ENCODE measurements at places on chromosomes 4 and X.

- DNase-seq: no peak
Observed at GRCh38 chr4:65661471-65661870, 8.8 kb downstream of the EPHA5 start.

DNA sequence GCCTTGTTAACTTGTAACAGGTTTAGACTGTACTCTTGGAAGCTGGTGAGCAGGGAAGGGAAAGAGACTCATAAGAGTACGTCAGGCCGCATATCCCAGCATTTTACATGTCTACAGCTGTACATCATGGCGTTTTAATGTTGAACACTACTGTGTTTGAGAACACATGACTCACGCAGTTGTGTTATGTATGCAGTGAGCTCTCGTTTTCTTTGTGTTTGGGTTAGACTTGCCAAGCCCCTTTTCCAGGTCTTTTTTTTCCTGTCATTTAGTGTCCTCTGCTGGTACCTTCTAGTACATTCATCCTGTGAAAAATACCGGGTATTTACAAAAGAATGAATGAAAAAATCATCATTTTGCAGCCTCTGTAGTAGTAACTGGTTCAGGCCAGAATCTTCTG is 35.3 kb downstream of the SMS start:
- no peak for DNase-seq

GRCh38 chr4:67721315-67721769 is 20.4 kb upstream of the UBA6 start:
- no peak for DNase-seq

DNA sequence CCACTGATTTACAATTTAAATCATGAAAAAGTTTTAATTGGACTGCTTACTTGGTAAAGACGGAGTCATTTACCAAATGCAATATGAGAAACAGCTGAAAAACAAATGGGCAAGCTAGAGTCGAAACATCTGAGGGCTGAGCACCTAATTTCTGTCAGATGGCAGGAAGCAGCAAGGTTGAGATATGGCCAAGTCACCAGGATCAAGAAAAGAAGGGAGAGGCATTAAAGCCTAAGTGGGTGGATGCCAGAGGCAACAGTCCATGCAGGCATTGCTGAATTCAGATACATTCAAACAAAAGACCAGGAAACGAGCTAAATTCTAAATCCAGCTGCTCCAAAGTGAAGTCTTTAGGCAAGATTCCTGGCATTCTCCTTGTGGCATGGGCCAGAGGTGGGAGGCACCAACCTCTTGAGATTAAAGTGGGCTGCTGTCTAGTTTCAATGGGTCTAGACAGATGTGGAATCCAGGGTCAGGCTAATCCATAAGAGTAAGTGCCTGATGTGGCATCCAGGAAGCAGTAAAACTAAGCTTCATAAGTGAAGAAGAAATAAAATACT is 8.0 kb upstream of the ARSJ start:
- DNase-seq: no peak

DNA sequence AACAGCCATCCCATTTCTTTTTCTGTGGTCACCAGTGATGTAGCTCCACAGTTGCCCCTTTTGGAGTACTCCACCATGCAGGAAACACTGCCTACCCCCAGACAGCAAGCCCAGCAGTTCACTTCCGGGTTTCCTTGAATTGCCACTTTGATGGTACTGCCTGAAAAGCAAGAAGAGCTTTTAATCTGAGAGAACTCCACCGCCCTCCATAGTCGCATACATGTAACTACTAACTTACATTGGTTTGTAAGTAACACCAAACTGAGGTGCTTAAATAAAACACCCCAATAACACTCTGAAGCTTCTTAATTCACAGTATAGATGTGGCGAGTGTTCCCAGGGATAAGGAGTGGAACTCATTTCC is 53.6 kb upstream of the HPSE start:
- no peak for DNase-seq

- DNase-seq: no peak
Observed at GRCh38 chr4:135249024-135249423, 1047.4 kb upstream of the PABPC4L start.

- DNase-seq: no peak
Observed at GRCh38 chr4:40118861-40119260, 62.2 kb downstream of the N4BP2 start.

- no peak for DNase-seq
Observed at GRCh38 chr4:93775551-93775950, 53.0 kb upstream of the ATOH1 start.

DNA sequence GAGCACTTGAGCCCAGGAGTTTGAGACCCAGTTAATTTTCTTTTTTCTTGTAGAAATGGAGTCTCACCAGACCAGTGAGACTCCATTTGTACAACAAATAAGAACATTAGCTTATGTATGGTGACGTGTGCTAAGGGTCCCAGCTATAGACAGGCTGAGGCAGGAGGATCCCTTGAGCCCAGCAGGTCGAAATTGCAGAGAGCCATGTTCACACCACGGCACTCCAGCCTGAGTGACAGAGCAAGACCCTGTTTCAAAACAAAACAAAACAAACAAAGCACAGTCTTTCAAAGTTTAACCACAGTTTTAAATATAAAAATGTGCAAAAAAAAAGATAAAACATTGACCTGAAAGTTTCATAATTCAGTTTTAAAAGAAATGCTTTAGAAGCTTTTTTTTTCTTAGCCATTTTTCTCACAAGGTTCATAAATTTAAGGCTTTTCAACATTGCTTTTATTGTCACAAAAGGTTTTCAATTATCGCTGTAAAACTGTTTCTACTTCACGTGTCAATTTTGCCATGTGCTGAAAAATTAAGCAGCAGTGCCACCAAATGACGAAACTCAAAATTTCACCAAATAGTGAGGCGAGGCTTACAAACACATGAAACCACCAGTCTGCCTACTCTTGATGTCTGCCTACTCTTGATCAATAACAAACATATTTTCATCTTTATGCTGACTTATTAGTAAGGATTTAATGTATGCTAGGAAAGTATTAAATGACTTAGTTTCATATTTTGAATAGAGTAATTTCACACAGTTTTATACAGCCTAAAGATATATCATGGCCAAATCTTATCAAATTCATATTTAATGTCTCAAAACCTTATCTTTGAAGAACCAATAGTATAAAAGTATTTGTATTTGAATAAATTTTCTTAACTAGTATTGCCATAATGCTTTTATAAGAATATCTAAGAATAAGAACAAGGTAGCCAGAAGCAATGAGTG is 126.3 kb downstream of the NEK1 start:
- peak; percentile 58 for DNase-seq

DNA sequence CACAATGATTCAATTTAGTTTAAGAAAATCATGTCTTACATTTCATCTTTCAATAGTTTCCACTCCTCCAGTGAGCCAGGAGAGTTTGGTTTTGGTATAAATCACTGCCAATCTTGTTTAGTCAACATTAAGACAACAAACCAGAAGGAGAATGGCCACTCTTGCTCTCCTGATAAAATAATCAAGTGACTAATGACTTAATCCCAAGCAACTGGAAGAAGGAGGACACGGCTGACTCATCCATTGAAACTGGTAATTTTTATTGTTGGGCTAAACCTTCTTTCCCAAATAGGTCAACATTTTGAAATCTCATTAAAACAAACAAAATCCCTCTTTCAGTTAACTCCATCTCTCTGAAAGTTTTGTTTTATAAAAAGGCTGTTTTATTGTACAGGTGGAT is 230.2 kb downstream of the CLCN4 start:
- DNase-seq: no peak

DNA sequence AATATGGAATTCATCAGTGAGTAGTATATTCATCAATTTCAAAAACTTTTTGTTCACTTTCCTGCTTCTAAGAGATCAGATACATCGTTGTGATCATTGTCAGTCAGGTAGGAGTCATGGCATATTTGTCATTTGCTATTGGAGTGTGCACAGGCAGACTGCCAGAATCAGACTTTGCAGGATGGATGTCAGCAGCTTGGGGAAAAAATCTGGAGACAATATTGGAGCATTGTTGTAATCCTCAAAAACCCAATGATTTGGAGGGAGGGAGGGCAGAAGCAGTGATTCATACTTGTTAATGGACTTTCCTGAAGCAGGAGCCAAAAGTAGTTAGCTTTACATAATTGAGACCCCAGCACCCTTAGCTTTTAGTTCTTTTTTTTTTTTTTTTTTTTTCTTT is 59.6 kb upstream of the DRP2 start:
- DNase-seq: no peak

DNA sequence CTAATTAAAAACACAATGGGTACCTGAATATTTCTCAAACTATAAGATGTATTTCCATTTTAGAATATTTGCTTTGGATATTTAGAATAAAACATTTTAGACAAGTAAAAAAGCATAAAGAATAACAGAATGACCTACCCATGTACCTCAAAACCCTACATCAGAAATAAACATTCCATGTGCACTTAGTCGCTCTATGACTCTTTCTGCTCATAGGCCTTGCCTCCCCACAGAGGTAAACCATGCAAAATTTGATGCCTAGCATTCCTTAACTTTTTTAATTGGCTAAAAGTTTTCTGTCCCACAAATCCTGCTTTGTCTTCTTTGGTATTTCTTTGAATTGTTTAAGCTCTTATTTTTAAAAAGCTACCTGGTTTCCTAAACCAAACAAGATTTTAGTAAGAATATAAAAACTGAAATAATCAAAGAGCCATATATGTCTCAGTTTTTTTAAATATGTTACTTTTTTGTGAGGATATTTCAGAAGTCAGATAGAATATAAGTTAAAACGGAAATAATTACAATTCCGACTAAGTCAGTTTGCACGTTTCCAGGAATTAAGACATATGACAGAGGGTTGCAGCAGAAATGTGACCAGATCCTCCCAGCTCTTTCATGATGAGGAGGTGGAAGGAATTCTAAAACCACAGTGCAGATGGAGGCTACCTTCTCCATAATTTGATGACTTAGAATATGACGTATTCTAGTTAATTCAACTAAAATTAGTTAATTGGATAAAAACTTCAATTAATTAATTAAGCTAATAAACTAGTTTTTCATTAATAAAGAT is 102.5 kb downstream of the FIP1L1 start:
- no peak for DNase-seq

- DNase-seq: no peak
Observed at GRCh38 chr4:87516683-87517082, 12.5 kb downstream of the SPARCL1 start.

DNA sequence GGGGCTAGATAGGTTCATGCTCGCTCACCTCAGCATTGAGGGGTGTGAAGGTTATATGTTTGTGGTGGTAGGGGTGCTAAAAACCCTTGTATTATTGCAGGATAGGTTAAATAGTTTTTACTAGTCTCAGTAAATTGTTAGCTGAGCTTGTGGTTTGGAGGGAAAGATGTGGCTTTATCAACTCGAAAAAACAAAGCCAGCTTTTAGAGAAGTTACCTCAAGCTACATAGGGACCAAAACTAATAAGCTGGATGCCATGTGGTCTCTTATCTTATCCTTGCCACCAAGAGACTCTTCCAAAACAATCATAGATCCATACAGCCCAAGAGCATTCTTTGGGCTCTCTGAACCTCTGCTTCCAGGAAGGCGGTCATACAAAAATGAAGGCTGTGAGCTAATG is 29.2 kb downstream of the MSN start:
- DNase-seq: no peak

- DNase-seq: no peak
Observed at GRCh38 chr4:38145033-38145678, 185.0 kb downstream of the PTTG2 start.

DNA sequence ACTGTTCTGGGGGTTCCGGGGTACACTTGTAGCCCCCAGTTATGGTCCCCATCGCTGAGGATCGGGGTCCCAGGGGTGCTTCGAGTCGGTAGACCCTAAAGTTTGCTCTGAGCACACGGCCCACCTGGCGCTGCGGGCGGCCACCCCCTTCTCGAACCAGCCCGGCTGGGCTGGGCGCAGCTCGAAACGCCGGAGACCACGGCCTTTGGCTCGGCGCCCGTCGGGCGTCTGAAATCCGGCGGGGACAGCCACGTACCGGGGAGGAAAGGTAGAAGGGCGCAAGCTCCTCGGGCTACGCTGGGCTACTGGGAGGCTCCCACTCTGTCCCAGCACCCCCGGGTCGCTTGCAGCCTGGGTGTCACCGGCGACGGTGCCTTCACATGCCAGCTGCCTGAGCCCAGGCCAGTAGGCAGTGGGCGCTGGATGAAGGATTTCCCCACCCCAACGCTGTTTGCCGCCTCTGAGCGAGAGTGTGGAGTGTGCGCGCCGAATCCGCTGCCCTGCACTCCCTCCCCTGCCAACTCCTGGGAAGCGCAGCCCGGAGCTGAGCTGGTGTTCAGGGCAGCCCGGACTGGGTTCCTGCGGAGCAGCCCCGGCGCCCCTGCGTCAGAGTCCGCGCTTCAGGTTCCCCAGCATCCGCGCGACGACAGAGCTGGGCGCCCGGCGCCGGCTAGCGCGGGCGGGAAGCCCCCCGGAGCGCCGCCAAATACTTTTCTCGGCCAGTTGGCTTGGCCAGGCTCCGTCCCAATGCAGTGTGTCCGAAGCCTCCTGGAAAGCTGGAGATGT is 637 bp downstream of the MAMLD1 start:
- peak; percentile 58 for DNase-seq

GRCh38 chrX:14837155-14837554 is 35.7 kb downstream of the FANCB start:
- DNase-seq: no peak

GRCh38 chr4:76750716-76751115 is 147.2 kb downstream of the SOWAHB start:
- DNase-seq: no peak

DNA sequence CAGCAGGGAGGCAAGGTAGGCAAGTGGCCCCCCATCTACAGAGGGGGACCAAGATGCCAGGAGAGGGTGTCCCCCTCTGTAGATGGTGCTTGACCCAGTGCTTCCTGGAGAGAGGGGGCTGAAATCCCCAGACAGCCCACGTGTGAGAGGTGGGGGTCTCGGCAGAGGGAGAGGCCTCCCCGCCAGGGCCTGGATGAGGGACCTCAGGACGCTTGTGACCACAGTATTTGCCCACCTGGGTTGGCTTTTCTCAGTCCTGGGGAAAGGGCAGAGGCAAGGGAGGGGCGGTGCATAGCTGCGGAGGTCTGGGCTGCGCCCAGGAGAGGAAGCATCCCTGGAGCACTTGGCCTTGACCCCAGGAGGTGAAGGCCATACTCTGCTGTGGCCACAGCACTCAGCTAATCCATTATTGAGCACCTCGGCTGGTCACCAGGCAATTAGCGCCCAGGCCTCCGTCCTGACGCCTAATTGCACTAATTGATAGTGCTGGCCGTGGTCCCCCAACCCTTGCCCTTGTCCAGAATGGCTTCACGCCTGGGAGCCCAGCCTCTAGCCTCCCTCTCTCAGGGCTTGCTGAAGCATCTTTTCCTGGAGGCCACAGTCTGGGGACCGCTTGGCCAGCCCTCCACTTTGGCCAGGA is 30.7 kb downstream of the HMX1 start:
- DNase-seq: peak; percentile 5

DNA sequence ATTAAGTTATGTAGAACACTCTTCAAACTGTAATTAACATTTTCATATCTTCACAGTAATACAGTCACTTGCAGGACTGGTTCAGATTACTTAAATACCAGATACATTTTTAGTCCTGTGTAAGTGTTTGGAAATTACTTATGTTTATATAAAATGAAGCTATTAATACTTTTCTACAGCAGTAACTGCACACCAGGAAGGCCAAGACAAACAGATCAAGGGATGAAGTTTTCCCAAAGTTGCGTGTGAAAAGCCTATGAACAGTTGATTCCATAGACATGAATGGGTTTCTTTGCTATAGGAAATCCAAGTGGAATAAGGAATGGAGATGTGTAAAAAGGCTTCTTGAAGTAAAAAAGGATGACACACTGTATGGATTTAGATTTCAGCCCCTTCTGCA is 28.9 kb upstream of the DRP2 start:
- DNase-seq: no peak

- no peak for DNase-seq
Observed at GRCh38 chr4:156896527-156896926, 75.1 kb downstream of the PDGFC start.

GRCh38 chr4:173486714-173487392 is 43.2 kb downstream of the HAND2 start:
- DNase-seq: no peak
